ENCODE measurements at places on chromosomes 2 and 18.

- no peak for DNase-seq
Observed at GRCh38 chr2:101179982-101180381, 28.8 kb upstream of the TBC1D8 start.

DNA sequence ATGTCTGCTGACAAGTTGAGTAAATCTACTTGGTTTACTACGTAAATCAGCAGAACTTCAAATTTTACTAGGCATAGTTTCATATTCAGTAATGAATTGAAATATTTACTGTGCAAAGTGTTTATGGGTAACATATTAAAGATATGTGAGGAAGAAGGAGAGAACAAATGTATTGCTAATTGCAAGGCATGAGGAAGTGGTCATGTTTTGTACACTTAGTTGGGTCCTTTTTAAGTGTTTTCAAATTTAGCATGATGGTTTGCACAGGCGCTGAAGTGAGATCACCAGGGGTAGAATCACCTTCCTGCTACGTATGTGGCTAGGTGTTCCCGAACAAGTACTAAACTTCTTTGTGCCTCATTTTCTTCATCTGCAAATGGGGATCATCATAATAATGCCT, 1534.4 kb downstream of the LRP1B start:
- no peak for DNase-seq

DNA sequence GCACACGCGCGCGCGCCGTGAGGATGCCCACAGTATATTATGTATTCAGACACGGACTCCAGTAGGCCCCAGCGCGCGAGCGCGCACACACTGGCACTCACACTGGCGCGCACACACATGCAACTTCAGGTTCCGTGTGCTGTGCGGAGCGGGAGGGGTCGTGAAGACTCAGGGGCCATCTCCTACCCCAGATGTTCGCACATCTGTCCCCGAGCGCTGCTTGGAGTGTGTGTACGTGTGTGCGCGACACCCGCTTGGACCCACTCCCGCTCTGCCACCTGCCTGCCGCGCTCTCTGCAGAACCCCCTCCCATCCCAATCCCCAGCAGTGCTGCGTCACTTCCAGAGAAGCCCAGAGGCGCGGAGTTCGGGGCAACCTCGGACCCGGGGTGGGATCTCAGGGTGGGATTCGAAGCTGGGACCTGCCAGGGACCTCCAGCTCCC, 2.6 kb downstream of the NRP2 start:
- DNase-seq = no peak

GRCh38 chr18:1412655-1413322, 508.1 kb downstream of the ADCYAP1 start:
- DNase-seq = no peak

DNA sequence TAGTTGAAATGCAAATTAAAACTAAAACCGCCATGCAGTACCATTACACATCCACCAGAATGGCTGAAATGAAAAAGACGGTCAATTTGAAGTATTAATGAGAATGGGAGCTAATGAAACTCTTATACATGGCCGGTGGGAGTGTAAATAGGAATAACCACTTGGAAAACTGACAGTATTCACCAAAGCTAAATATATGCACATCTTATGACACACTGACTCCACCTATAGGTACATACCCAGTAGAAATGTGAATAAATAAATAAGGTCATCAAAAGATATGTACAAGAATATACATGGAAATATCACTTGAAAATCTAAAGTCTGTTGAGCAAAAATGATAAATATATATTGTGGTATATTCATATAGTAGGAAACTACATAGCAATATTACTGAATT, 57.7 kb downstream of the CWC22 start:
- no peak for DNase-seq

DNA sequence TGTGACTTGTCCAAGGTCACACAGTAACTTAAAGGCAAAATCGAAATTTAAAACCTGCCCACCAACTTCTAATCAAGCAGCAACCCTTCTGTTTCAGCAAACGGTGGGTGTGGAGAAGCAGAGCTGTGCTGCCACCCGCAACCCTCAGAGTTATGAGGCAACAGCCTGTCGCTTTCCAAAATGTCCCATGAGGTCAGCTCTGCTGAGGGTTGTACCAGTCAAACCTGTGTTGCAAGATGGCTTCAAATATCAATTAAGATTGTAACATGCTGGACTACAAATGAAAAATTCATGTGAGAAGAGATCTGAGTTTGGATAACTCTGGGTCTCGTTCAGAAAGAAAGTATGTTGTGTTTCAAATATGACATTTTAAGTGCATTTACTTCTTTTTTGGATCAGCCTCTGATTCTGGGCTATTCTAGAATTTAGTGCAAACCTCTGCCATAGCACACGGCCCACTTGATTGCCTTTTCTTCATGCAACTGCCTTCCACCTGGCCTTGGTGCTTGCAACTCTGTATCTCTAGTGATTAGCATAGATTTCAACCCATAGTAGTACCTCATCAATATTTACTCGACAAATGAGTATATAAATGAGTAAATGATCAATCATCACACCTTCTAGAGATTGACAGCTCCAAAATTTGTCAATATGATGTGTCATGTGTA, 69.3 kb downstream of the TIMM21 start:
- no peak for DNase-seq

GRCh38 chr18:44518091-44518615, 162.5 kb upstream of the SETBP1 start:
- DNase-seq = no peak

DNA sequence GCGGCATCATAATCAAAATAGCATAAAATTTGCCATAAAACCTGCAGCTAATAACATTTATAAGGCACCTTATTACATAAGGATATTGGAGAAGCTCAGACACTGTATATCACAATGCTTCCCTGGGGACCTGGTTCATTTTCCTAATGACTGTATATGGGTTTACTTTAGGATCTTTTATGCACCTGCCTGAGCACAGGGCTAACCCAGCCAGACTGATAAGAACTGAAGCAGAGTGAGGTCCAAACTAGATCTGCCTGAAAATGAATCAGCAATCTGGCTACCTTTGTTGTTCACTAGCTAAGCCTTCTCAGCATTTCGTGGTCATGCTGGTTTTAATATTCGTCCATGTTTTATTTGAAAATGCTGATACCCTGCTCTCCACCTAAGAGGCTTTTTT, 1922.3 kb upstream of the CELF4 start:
- DNase-seq = peak; percentile 31

DNA sequence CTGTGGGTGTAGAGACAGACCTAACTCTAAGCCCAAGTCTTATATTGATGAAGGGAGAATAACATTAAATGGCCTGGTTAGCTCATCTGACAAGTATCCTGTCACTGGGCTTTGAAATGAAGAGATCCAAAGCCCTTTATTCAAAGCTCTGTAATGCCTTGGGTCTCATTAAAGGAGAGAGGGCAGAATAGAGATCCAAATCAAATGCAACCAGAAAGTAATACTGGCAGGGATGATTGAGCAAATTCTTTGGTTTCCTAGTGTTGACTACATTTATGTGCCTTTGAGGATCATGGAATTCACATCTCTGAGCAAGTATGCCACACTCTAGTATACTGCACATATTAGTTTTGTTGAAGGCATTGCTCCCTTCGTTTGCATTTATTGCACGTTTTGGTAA, 147.9 kb upstream of the CAVIN2 start:
- no peak for DNase-seq

GRCh38 chr2:216594081-216594480, 39.1 kb upstream of the IGFBP2 start:
- DNase-seq = no peak

DNA sequence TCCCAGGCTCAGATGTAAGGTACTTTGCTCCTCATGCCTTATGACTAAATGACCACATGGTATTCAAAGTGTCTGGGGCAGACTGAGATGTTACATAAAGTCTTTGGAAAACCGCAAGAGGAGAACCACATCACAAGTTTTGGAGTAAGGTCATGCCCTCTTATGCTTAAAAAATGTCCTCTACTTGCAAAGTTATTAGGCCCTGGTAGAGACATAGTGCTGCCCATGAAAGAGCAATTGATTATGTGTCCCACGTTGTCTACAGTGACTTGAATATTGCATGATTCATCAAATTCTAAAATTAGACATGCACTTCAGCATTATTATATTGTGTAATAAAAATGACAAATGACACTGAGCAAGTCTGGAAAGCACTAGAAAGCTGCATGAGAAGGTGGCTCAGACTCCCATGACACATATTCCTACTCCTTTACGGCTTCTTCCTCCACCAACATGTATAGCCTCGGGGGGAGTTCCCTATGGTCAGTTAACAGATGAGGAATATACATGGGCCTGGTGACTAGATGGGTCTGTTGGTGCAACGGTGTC, 602.6 kb upstream of the VRK2 start:
- no peak for DNase-seq

DNA sequence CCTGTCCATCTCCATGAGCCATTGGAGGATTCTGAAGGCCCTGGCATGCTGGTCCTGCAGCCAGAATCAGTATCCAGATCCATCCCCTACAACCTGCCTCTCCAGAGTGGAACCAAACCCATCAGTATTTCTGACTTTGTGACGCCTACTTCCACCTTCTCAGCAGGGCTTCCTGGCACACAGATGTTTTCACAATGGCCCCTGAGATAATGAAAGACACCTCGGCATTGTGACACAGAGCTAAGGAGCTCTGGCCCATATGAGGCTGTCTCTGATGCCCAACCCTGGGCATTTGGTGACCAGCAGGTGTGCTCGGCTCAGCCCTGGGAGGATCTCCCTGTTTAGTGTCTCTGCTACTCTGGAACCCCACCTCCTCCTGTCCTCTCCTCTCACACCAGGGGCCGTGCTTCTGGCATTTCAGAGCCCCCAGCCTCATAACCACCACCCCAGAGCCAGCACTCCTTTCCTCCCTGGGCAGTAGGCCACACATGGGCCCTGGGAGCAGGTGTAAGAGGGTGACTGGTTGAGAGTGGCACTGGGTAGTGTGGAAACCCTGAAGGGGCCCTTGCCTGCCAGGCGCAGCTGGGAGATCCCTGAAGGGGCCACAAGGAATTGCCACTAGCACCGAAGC, 38.2 kb downstream of the FOSL2 start:
- no peak for DNase-seq

GRCh38 chr18:66316701-66317100, 287.2 kb downstream of the CDH19 start:
- no peak for DNase-seq

DNA sequence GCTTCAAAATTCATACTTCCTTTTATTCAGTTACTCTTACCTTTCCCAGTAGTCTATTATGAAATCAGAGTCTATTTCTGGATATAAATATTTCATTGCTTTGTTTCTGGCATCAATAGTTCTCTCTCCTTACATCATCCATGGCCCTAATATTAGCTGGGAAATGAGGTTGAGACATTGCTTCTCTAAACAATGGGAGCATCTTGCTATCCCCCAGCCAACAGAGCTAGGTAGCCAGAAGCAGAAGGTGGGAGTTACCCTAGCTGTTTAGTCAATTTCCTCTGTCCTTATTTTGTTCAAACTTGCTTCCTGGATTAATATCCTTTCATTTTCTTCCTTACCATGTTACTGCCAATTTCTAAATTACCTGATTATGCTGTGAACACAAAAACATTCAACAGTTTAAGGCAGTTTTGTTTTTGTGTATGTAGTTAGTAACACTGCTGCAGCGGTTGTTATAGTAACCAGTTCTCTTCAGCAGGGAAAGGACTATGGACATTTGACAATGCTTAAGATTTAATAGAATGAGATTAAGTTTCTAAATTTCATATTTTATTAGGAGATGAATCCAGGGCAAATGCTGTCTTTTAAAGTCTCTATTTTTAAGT, 160.5 kb upstream of the KCNJ3 start:
- no peak for DNase-seq

DNA sequence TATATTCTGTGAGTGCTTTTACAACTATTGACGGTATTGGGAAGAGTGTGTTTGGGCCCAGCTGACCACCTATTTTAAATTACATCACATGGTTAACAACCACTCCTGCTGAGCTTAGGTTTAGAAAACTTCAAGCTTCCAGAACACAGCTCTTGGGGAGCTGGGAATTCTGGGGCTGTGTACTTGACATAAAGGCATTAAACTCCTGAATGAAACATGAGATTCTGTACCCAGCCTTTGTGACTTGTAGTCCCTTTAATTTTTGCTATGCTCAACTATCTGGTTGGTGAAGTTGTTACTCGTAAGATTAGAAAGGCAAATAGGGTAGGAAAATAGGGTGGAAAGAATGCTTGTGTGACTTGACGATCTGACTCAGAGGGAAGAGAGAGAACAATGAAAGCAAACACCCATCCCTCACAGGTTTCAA, 66.9 kb downstream of the LTBP1 start:
- DNase-seq = no peak

GRCh38 chr18:36396190-36396589, 98.7 kb downstream of the FHOD3 start:
- DNase-seq = no peak

DNA sequence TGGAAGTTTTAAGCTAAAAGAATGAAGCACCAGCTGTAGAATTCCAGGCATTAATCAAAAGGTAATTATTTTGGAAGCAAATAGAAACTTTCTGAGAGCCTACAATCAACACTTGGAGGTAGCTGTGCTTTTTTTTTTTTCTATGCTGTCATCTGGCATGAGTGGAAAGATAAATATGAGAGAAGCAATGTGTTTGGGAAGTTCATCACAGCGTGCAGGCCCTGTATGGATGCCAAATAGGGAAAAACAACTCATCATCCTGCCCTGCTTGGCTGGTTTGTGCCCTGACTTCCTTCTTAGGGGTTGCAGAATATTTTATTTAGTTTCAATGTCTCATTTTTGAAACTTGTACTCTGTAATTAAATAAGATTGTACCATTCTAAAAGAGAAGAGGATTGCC, 437.4 kb downstream of the PIK3C3 start:
- no peak for DNase-seq

DNA sequence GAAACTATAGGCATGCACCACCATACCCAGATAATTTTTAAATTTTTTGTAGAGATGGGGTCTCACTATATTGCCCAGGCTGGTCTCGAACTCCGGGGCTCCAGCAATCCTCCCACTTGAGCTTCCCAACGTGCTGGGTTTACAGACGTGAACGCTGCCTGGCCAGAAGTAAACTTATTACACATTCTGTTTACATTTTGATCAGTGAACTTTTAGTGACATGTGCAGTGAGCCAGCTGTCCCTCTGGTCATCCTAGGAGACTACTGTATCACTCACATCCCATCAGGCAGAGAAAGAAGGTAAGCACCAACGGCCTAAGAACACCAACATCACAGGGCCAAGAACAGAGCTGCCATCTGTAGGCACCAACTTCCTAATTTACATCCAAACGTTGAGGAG, 22.2 kb downstream of the NDUFA10 start:
- no peak for DNase-seq

GRCh38 chr2:78301166-78301789, 724.2 kb upstream of the REG3G start:
- no peak for DNase-seq

- no peak for DNase-seq
Observed at GRCh38 chr2:220915092-220915623, 656.9 kb downstream of the EPHA4 start.

DNA sequence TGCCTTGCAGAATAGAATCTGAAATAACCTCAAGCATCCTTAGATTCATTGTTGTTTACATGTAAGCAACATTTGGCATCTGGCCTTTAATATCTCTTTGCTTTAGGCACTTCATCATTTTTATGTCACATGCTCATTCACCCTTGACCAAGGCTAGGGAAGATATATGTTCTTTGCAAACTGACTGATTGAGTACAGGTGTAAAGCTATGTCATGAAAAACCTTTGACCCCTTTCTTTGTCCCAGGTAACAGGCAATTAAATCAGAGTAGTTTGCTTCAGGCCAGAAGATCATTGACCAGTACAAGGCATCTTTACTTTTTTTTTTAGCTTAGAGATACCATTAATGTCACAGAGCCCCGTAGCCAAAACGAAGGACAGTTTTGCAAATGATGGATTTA, 520.6 kb downstream of the STK39 start:
- no peak for DNase-seq

Measured in NCI-H1092 treated with DMSO at 0.1 percent for 48 hours (cell line).